ENCODE measurements at places on chromosomes 11 and 22.

- no peak for DNase-seq
These were observed 127.5 kb upstream of the ANO1 start for GRCh38 chr11:69950621-69951020.

DNA sequence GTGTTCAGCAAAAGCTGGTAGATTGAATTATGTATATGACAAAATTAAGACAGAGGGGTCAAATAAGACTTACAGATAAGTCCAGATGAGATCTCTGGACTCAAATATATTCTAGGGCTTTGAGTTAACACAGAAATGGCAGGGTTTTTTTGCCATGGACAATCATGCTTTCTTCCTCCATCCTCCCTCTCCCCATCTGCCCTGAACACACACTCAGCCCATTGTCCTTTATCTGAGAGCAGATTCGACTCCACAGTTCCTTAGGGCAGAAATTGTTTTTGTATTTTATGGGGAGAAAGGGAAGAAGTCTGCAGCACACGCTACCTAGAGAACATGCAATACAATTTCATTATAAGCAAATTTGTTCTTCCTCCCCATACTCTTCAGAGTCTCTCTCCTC is 86.8 kb downstream of the SLC1A2 start:
- no peak for DNase-seq

DNA sequence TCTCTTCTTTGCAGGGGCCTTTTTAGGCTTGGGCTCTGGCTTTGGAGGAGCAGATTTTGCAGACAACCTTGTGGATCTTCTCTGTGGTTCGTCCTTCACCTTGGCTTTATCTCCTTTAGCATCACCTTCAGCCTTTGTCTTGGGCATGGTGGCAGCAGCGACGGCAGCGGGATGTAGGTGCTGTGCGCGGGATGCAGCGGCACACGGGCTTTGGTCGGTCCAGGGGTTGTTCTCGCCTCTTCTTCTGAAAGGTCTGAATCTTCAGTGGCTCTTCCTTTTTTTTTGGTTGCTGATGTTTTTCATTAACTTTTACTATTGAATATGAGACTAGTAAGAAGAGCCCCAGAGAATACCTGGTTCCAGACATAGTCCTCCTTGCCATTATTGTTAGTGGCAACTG is 10.0 kb downstream of the MEI1 start:
- no peak for DNase-seq

DNA sequence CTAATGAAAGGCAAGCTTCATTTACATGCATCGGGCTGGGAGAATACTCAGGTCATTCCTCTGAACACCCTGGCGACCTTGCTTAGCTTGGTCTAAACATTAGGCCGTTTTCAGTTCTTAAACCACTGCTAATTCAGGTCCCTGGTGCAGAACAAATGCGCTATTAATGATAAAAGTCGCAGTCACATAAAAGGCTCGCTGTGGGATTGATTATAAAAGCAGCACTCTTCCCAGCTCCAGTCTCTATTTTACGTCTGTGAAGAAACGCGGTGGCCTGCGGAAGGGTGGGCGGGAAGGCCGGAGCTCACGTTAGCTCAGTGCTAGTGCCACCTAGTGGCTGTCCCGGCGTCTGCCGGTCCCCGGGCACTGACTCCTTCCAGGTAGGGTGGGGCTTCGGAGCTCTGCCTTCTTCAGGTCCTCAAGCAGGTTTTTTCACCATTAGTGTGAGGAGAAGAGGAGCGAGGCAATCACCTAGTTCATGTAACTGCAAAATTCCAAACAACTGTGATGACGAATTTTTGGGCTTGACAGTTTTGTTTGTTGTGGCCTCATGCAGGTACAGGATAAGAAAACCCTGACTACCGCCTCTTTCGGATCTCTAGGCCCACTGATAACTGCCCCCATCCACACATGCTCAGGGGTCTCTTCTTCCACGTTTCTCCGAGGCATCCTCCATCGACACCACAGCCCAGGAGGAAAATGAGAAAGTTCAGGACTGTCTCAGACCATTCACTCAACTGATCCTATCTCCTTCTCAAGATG is 66.5 kb upstream of the CLMP start:
- no peak for DNase-seq

GRCh38 chr11:76589477-76589876 is 81.1 kb downstream of the LRRC32 start:
- no peak for DNase-seq

DNA sequence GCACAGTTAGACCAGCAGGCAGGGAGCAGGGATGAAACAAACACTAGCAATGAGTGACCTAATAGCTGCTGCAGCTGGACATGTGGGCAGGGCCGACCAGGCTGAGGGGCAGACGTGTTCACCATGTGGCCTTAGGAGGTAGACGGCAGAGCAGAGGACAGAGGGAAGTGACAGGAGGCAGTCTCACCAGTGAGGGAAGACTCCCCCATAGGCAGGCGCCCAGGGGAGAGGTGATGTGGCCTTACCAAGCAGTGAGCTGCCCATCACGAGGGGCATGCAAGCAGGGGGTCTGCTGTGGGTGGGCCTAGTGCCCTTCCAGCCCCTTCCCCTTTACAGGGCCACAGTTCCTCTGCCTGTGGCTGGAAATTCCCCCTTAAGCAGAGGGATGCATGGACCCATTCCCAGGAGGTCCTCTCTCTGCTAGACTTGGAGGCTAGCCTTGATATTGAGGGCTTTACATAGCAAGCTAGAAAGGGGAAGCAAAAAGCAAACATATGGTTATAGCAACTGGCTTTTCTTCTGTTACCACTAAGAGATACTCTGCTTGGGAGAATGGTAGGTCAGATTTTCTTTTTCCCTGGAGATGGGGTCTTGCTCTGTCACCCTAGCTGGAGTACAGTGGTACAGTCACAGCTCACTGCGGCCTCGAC is 67.6 kb downstream of the MPPED1 start:
- DNase-seq, result no peak

GRCh38 chr11:121431820-121432526 is 20.1 kb upstream of the SORL1 start:
- DNase-seq, result no peak

GRCh38 chr11:77359481-77359880 is 58.0 kb upstream of the GDPD4 start:
- no peak for DNase-seq

DNA sequence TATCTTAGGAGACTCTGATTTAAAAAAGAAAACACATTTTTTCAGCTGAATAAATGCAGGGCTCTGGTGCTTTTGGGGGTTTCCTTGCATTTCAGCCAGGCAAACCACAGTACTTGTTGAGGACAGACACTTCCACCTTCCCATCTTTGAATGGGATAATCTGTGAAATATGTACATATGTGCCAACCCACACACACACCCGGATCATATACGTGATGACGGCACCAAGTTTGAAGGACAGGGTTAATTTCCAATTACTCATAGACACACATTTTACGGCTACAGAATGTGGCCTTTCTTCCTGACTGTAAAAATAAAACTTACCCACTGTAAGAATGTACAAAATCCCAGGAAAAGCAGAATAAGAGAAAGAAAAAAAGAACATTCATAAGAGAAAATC is 104.4 kb downstream of the MPPED2 start:
- no peak for DNase-seq

GRCh38 chr11:18669711-18670110 is 28.9 kb upstream of the TMEM86A start:
- DNase-seq, result no peak

- no peak for DNase-seq
These were observed 326.6 kb upstream of the PITPNB start for GRCh38 chr22:28245579-28246224.

GRCh38 chr22:30004694-30005093 is 75.6 kb upstream of the HORMAD2 start:
- DNase-seq, result no peak

DNA sequence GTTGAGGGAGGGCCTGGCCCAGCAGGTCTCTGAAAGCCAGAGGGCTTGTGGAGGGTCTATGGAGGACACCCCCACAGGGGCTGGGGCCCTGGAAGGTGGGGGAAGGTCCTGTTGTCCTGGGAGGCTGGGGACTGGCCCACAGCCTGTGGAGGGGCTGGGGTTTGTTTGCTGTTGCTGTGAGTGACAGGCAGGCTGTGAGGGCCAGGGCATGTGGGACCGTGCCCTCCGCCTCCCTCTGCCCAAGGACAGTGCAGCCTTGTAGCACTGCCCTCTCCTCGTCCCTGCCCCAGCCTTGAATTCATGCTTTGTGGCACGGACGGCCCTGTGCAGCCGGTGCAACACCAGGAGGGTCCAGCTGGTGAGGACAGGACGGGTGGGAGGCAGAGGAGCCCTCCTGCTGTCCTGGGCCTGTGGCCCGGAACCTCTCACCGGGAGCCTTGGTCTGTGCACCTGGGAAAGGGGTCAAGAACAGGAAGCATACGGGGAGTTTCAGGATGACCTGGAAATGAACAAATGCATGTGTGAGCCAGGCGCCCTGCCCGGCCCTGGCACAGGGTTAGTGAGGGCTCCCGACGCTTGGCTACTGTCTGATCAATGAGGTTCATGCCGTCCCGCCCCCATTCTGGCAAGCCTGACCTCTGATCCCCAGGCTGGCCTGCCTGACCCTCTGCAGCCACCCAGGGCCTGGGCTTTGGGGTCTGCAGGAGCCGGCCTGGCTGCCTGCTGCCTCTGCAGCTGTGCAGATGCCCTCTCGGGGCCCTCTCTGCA is 37.4 kb upstream of the PRODH start:
- no peak for DNase-seq

GRCh38 chr11:8194956-8195355 is 26.1 kb upstream of the RIC3 start:
- no peak for DNase-seq

- no peak for DNase-seq
These were observed 5.4 kb downstream of the PCF11 start for GRCh38 chr11:83162377-83162776.

- no peak for DNase-seq
These were observed 586 bp downstream of the TTLL1 start for GRCh38 chr22:43088627-43088983.

DNA sequence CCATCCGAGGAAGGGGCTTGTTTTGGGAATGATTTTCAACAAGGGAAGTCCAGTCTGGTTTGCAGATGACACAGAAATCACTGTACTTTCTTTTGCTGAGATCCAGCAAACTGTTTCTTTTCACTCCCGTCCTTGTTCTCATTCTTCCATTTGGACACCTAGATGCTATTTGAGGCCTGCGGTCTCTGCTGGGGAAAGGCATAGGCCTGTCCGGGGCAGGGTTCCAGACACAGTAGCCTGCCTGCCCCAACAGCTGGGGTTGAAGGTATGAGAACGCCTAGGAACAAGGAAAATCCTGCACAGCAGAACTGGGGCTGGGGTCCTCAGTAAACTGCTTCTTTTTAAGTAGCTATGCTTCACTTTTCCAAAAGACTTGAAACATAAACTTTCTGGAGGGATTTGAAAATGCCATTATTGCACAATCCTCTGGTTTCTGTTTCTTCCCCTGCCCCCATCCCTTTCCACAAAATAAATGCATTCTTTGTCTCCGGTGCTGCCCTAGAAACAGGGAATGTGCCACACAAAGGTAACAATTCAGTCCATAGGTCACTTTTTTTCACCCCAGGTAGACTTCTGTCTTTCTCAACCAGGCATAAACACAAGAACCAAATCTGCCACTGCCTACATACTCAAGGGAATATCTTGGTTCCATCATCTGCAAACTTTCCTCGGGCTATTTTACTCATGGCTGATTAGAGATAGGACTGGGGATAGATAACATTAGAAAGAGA is 174.8 kb upstream of the MTMR2 start:
- DNase-seq, result no peak

DNA sequence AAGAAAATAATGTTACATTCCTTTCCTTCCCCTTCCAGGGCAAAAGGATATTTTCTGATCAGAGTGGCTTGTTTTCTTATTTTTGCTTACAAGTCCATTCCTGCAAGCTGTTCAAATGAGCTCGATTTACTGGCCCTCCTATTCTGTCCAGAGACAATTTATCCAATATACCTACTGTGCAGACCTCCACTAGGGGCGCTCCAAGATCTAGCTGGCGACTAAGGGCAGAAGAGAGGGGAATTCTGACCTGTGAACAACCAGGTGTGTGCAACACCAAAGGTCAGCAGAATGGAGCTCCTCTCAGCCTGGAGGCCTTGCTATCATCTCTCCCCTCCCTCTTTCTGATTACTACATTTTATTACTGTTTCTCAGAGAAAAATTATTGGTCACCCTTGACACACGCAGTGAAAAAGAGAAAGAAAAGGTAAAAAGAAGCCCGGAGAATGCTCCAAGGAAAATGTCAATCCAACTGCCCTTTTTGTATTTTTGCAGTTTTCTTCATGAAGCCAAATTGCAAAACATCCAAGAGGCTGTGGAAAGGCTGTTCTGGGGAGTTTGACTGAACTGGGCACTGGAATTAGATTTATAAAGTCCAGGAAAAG is 3.2 kb downstream of the SEZ6L start:
- DNase-seq, result no peak

- DNase-seq, result no peak
These were observed 3.9 kb upstream of the AMBRA1 start for GRCh38 chr11:46597609-46598219.

- no peak for DNase-seq
These were observed 15.9 kb upstream of the OR6M1 start for GRCh38 chr11:123822032-123822431.

DNA sequence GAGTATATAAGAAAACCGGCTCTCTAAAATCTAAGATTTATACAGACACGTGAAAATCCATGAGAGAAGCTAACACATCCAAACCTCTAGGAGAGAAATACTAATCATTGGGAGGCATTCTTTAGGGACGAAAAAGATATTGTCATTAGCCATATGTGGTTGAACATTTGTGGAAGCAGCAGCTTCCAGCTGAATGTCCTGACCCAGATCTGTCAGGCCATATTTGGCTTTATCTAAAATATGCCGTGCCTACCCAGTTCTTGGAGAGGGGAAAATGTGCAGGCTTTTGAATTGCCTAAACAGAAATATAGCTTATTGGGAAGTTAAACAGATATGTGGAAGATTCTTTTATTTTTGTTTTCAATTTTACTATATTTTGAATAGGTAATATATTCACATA is 6.4 kb downstream of the CCDC89 start:
- no peak for DNase-seq

DNA sequence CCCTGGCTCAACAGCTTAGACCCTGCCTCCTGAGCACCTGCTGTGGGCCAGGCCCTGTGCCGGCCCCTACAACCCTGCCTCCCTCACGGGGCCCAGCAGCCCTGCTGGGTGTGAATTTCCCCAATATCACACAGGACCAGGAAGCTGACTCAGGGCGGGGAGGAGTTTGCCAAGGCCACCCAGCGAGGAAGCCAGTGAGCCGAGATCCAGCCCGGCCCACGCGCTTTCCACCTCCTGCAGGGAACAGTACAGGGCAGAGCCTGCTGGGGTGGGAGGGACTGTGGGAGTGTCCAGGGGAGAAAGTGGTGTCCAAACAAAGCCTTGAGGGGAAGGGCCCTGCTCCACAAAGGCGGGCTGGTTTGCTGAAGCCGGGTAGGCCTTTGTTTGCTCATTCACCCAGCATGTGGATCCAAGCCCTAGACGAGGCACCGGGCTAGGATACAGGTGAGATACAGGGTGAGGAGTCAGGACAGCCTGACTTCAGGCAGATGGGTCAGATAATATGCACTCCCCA is 26.8 kb downstream of the RPL3 start:
- DNase-seq, result peak; percentile 67

DNA sequence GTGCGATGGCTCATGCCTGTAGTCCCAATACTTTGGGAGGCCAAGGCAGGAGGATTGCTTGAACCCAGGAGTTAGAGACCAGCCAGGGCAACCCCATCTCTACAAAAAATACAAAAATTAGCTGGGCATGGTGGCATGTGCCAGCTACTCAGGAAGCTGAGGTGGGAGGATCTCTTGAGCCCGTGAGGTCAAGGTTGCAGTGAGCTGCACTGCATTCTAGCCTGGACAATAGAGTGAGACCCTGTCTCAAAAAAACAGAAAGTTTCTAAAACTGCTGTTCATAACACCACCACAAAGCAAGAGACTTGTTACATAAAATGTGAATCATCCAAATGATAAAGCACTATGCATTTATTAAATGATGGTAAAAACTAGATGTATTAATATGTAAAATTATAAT is 40.2 kb upstream of the CCDC34 start:
- no peak for DNase-seq
